Activated CD4-positive, alpha-beta T cell treated with anti-CD3 and anti-CD28 coated beads, Interleukin-2, amount 50 U/mL, for 24 hours (primary cell): ENCODE measurements at places on chromosomes 11 and 22.
A peak's percentile ranks its signal among the peaks of the same experiment; 100 is the strongest.

GRCh38 chr22:26825960-26826935 lies 168.9 kb downstream of the MIAT start:
- DNase-seq, result no peak

GRCh38 chr11:112017538-112017937 lies 7.7 kb upstream of the DLAT start:
- no peak for DNase-seq

- DNase-seq, result no peak
These were observed 8.2 kb downstream of the ZBED4 start for GRCh38 chr22:49861642-49862495.

GRCh38 chr11:17839450-17839849 lies 104.9 kb downstream of the KCNC1 start:
- no peak for DNase-seq

DNA sequence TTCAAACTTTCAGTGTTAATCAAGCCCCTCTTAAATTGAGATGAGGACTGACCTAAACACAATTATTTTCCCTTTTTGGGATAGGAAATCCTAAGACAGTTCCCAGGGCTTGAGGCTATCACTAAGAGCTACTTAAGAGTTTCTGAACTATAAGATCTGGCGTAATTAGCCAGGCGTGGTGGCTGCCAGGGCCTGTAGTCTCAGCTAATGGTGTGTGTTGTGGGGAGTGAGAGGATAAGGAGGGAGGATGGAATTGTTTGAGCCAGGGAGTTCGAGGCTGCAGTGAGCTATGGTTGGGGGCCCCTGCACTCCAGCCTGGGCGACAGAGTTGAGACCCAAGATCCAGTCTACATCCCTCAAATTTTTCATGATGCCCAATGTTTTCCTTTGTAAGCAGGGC lies 23.5 kb upstream of the EXPH5 start:
- DNase-seq, result no peak

GRCh38 chr11:63622323-63622722 lies 8.1 kb upstream of the PLAAT3 start:
- no peak for DNase-seq

DNA sequence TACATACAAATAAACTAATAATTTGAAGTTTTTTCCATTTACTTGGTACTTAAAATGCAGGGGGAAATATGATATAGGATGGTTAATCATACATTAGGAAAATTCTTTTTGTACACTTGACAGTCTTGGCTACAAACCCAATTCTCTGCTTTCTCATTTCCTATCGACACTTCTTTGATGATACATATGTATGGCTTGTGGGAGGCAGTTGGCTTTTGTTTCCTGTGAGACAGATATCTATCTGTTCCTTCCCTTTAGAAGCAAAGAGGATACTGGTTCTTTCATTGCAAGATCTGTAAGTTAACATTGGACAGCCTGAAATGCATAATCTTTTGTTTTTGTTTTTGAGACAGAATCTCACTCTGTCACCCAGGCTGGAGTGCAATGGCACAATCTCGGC lies 47.9 kb upstream of the ADORA2A start:
- no peak for DNase-seq

- no peak for DNase-seq
These were observed 65.2 kb downstream of the PPP6R2 start for GRCh38 chr22:50408311-50408710.

GRCh38 chr11:121389651-121390050 lies 62.5 kb upstream of the SORL1 start:
- DNase-seq, result no peak

- DNase-seq, result no peak
These were observed 14.0 kb upstream of the CTSD start for GRCh38 chr11:1777737-1778136.

GRCh38 chr22:49663311-49663711 lies 164.4 kb downstream of the BRD1 start:
- no peak for DNase-seq

DNA sequence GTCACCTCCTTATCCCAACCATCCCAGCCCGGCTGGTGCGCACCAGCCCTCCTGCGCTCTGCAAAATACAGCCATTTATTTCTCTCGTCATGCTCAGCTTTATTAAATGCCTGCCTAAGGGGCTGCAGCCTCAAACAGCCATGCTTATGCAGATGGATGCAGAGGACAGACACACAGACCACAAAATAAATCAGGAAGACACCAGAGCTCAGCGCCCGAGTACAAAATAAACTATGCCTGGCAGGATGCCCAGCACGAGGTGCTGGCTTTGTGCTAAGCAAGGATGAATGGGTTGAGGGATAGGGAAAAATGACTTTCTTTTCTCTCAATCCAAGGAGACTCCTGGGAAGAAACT lies 70.5 kb downstream of the RPUSD4 start:
- no peak for DNase-seq

DNA sequence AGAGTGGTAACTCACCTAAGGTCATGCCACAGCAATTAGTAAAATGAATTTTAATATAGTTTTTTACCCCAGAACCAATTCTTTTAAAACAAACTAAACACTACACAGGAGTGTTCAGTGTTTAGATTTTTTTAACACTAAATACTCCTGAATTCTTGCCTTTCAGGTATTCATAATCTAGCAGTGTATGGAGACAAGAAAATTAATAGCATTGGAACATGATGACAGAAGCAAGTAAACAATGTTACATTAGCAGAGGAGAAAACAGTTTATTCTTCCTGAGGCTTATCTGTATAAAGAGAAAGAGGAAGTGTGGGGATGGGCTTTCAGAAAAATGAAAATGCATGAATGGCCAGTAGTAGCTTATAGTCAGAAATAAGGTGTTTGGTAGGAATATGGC lies 222.1 kb upstream of the FAT3 start:
- no peak for DNase-seq

DNA sequence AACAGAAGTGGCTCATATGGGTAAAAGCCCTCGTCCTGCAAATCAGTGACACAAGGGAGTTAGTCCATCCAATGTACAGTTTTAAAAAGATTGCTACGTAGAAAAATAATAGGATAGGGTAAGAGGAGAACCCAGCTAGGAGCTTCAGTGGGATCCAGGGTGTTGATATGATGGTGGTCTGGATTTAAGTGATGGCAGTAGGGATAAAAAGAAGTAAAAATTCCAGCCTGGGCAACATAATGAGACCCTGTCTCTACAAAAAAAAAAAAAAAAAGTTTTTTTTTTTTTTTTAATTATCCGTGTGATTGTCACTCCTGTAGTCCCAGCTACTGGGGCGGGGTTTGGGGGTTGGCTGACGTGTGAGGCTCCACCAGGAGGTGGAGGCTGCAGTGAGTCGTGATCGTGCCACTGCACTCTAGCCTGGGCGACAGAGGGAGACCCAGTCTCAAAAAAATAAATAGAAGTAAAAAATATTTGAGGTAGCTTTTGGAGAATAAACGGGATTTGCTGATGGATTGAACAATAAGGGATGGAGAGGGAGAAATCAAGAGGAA lies 7.0 kb upstream of the L3MBTL2 start:
- no peak for DNase-seq

GRCh38 chr22:22786301-22787115 lies 101.1 kb upstream of the IGLL5 start:
- DNase-seq, result no peak

- DNase-seq, result no peak
These were observed 30.0 kb downstream of the DDX10 start for GRCh38 chr11:108694846-108695245.

DNA sequence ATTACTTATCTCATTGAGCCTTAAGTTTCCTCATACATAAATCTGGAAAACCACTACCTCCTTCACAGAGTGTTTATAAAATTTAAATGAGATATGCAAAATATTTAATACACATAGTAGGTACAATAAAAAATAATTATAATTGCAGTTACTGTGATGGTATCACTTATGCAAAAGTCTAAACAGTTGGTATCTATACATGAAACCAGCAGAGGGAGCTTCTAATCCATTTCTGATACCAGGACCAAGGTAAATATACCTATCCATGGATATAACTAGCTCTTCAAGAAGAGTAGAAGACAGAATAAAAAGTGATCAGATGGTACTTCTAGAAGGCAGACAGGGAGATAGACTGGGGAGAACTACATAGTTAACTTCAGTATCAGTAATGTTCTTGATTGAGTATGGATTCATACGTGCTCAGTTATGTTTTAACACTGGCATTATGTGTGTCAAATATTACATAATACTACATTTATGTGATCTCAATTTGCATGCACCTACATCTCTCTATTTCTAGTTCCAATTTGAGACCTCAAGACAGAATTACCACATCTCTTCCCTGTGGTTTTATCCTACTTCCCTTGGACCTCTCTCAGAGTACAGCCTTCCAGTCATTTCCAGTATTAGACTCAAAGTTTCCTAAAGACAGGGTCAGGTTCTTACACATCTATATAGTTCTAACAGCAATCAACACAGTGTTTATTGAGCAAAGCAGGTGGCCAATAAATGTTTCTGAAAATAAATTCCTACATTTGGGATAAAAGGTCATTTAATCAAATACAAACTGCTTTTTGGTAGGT lies 13.7 kb upstream of the TSG101 start:
- no peak for DNase-seq

DNA sequence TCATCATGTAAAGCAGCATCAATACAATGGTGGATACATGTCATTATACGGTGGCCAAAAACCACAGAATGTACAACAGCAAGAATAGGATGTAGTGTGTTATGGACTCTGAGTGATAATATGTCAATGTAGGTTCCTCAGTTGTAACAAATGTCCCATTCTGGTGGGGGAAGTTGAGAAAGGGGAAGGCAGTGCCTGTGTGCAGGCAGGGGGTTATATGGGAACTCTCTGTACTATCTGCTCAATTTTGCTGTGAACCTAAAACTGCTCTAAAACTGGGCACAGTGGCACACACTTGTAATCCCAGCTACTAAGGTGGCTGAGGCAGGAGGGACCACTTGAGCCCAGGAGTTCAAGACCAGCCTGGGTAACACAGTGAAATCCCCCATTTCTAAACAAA lies 5.9 kb downstream of the CHKA start:
- no peak for DNase-seq

DNA sequence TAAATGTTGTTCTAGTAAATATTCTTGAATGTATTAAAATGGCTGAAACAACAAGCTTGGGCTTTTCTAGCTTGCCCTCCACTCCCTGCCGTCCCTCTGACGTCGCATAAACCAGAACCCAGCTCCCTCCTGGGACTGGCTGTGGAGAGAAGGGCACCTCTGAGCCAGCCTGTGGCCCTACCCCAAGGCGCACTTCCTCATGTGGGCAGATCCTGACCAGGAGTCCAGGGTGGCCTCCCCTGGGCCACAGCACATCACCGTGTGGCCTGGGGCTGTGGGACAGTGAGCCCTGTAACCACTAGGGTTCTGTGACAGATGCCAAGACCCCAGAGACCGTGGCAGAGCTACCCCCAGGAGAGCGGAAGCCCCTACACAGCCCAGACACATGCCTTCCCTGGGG lies 10.2 kb upstream of the ADORA2A start:
- DNase-seq, result no peak

- no peak for DNase-seq
These were observed 736.5 kb downstream of the DLG2 start for GRCh38 chr11:84890676-84891075.

DNA sequence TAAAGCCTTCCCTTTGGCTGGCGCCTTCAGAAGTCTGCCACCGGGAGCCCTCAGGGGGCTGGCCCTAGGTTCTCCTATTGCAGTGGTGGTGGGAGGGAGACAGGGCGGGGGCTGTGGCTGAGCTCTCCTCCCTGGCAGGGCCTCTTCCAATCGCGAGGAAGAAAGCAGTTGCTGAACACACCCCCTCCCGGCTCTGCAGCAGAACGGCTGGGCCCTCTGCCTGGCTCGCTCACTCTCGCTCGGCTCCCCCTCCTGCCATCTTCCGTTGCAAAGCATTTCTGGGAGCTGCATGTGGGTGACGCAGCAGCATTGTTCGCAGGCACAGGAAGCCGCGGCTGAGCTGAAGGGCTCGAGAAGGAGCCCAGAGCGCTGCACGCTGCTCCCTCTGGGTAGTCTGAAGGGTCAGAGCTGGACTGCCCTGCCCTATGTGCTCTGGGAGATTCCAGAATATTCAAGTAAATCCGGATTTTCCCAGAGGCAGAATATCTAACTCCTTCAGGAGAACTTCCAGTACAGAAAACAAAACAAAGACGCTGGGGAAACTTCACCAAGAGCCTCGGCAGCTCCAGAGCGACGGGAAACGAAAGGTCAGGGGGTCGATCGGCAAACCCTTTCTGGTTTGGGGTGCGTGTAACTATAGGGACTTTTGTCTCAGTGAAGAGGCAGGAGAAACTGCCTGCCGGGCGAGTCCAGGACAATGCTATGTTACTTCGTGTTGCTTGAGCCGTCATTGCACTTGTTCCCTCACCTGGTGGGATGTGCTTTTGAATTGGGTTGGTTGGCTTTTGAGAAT lies 26.3 kb upstream of the GRK2 start:
- DNase-seq, result peak; percentile 95

DNA sequence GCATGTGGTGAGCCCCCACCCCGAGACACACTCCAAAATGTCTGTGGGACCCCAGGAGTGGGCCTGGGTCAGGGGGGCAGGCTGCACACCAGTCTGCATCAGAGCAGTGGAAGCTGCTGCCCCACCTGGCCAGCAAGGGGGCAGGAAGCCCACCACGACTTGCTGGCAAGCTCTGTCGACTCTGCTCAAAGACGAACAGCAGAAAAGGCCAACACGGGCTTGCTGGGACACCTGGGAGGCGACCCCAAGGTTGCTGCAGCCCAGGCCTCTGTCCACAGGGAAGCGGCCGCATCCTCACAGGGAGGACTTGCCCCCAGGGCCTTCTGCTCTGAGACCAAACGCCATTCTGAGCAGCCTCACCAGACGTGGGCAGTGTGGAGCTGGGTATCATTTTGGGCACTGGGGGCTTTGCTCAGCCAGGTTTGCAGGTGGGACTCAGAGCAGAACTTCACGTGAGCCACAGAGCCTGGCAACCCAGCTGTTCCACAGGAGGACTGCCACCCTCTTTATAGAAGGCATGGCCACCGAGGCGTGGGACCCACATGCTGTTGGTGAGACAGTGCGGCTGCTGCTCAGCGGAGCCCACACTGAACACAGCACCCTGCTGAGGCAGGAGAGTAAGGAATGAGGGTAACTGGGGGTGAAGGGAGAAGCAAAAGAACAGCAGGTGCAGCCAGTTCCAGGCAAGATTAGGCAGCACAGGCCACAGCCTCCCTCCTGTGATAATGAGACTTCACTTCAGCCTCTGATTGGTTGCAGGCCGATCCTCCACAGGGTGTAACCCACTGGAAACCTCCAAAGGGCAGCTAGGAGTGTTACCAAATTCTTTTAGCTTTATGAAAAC lies 11.0 kb downstream of the IL17REL start:
- no peak for DNase-seq

- no peak for DNase-seq
These were observed 555.9 kb downstream of the INSC start for GRCh38 chr11:15670520-15671070.

GRCh38 chr11:12800032-12800671 lies 125.9 kb downstream of the TEAD1 start:
- DNase-seq, result no peak
